ENCODE measurements at places on chromosomes 2 and 18. TPM values are rescaled to one million over a fixed set of nuclear protein-coding genes. Genes with fewer than 3 reads are reported as not detected.

GTF3C2 gene
- 52.2 TPM for total RNA-seq

TMEM247 gene
- total RNA-seq = not detected

LBH gene
- total RNA-seq = 30.2 TPM

ARHGEF33 gene
- 1.5 TPM for total RNA-seq

CHRNG gene
- not detected for total RNA-seq

COL4A3 gene
- total RNA-seq = 0.39 TPM

LPIN2 gene
- total RNA-seq = 20.3 TPM
